ENCODE measurements at places on chromosomes 4 and X.

DNA sequence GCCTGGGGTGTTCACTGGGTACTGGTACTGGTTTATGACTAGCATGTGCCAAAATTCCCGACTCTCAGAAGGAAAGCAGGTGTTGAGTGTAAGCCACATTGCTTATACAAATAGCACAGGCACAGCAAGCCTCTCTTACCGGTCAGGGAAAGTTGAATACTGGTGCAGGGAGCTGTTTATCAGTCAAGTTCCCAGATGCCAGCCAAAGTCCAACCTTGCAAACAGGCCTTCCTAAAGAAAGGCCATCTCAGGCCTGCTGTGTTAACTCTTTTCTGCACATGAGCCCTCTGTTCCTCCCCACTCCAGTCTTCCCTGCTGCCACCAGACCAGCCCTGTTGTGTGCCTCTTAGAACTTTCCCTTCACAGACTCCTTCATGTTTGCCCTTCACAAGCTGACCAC, 34.2 kb downstream of the PKD2 start:
- DNase-seq, result no peak

- DNase-seq, result no peak
Observed at GRCh38 chrX:24448762-24449250, 16.3 kb upstream of the PDK3 start.

GRCh38 chr4:162409048-162409447, 245.2 kb upstream of the FSTL5 start:
- no peak for DNase-seq

DNA sequence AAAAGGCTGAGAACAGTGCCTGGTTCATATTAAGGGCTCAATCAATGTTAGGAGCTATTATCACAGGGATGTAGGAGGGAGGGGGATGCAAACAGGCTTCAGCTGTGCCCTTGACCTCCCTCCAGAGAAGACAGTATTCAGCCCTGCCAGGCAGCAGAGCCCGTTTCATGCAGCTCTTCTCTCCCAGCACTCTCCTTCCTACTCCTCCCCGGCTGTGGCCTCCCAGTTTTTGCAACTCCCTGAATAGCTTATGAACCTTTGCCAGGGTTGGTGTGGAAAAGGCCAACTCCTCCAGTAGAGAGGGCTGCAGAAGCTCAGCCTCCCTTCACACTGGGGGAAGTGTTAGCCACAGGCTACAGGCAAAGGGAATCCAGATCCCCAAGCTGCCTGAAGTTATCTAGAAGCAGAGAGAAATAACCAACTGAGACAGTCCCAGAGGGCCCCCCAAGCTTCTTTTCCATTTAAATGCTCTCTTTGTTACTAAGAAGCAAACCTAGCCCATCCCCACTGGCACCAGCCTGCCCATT, 31.7 kb upstream of the APLN start:
- peak; percentile 68 for DNase-seq

DNA sequence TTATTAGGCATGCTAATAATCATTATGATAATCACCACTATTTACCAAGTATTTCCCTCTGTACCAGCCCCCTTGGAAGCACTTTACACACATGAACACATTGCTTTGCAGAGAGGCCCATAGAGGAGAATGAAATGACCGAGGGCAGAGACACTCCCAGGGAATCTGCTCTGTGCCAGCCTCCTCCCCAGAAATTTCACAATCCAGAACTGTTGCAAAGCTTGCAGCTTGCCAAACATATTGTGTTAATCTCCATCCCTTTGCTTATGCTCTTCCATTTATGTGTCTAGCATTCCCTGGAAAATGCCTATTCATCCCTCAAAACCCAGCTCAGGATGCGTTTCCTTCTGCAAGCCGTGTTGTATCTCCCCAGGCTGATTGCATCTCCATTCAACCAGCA, 37.8 kb downstream of the CYTL1 start:
- DNase-seq, result no peak

GRCh38 chr4:41334182-41334581, 77.5 kb downstream of the UCHL1 start:
- no peak for DNase-seq

GRCh38 chr4:105280338-105281123, 133.9 kb downstream of the TET2 start:
- peak; percentile 90 for DNase-seq

DNA sequence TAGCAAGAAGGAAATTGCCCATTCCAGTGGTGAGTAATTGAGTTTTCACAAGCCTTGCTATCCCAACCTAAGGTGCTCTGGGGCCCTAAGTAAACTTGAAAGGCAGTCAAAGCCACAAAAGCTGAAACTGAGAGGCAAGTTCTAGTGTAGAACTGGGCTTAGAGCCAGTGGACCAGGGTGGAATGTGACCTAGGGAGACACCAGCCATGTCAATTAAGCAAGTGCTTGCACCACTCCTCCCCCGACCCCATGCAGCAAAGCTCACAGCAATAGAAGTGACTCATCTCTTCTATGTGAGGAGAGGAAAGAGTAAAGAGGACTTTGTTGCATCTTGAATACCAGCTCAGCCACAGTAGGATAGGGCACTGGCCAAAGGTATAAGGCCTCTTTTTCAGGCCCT, 486.1 kb upstream of the POU3F4 start:
- DNase-seq, result no peak

- no peak for DNase-seq
Observed at GRCh38 chr4:54683616-54684346, 26.0 kb downstream of the KIT start.

- no peak for DNase-seq
Observed at GRCh38 chrX:1578511-1579173, 12.8 kb upstream of the AKAP17A start.

GRCh38 chrX:115378471-115378870, 89.0 kb downstream of the LUZP4 start:
- DNase-seq, result no peak

DNA sequence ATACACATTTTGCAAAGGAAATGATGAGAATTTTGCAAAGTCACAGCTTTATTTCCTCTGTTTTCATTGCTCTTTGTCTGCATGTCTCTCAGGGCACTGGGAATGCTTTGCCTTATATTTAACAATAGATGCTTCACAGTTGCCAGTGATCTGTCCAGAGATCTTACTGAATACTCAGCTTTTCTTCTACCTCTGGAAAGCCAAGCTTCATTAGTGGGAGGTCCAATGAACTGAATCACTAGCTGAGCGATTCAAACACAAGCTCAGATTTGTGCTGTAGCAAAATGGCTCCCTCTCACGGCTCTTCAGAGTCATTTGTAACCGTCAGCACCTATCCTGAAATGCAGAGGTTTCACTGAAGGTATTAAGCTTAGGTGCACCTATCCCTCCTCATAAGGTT, 138.9 kb downstream of the DCLK2 start:
- DNase-seq, result no peak

GRCh38 chr4:95409750-95410149, 139.0 kb downstream of the UNC5C start:
- no peak for DNase-seq

GRCh38 chrX:152165033-152165743, 26.8 kb upstream of the MAGEA10 start:
- DNase-seq, result no peak

DNA sequence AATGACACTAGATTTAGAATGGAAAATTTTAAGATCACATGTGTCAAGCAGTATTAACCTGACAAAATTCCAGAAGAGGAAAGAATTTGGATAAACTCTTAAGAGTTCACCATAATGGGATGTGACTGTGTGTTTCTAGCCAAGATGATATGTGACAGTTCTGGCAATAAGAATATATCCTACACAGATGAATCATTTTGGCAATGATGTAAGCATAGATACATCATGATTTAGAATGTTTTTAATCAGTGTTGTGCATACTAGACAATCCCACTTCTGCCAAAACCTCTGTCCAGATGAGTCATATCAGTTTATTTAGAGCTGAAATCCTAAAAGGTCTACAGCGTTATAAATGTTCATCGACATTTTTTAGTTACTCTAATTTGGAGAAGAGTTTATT, 48.8 kb downstream of the PTCHD1 start:
- peak; percentile 42 for DNase-seq

DNA sequence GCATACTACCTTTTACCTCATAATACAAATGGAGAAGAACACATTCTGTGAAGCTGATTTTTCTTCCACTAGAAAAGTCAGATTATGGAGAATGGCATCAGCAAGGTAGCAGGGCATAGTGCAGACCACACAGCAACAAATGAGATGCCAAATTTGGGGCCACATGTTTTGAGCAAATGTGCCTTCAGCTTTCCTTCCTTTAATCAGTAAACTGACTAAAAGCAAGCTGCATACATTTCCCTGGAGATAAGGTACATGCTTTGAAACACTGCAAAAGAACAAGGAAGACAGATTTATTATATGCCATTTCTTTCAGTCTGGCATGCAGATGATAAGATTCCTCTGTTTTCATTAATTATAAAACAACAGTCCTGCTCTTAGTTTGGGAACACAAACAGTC, 67.1 kb upstream of the GUCY1A1 start:
- DNase-seq, result no peak

DNA sequence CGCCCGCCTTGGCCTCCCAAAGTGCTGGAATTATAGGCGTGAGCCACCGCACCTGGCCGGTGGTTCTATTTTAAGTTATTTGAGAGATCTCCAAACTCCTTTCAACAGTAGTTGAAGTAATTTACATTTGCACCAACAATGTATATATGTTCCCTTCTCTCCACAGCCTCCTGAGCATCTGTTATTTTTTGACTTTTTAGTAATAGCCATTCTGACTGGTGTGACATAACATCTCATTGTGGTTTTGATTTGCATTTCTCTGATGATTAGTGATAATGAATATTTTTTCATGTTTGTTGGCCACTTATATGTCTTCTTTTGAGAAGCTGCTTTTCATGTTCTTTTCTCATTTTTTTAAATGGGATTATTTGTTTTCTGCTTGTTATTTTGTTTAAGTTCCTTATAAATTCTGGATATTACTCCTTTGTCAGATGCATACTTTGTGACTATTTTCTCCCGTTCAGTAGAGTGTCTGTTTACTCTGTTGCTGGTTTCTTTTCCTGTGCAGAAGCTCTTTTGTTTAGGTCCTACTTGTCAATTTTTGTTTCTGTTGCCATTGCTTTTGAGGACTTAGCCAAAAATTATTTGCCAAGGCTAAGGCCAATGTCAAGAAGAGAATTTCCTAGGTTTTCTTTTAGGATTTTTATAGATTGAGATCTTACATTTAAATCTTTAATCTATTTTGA, 213.2 kb downstream of the ARHGAP24 start:
- no peak for DNase-seq

GRCh38 chr4:182140547-182140946, 102.7 kb upstream of the TENM3 start:
- no peak for DNase-seq

GRCh38 chr4:94238160-94238559, 30.5 kb downstream of the SMARCAD1 start:
- DNase-seq, result no peak

DNA sequence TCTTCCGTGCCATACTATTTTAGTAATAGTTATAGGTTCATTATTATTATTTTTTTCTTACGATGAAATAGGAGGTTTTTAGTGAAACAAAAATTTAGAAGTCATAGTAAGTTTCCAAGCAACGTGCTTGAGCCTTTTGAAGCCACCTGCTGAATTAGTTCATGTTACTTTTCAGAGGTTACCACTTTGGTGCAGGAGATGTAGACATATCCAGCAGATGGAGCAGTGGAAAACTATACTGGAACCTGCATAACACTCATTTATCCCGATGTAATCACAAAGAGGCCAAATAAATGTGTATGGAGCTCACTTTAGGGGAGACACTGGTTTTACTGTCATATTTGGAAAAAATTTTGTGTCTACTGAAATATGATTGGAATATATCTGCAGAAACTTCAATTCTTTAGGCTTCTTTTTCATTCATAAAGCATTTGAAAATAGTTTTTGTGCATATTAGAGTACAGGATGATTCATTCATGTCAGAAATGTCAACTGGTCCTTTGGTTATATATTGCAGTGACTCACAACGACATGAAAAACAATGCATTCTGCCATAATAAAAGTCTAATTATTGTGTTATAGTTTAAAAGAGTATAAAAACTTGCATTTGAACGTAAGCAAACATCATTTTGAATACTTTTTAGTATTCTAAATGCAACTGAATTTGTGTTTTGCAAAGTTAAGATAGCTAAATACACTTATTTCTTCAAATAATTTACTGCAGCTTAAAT, 2182.9 kb upstream of the TENM3 start:
- no peak for DNase-seq

GRCh38 chrX:45699158-45699557, 498.5 kb upstream of the DIPK2B start:
- DNase-seq, result peak; percentile 58

- DNase-seq, result no peak
Observed at GRCh38 chr4:18935659-18936345, 914.2 kb upstream of the LCORL start.

- no peak for DNase-seq
Observed at GRCh38 chr4:38310446-38311043, 350.3 kb downstream of the PTTG2 start.

- DNase-seq, result no peak
Observed at GRCh38 chrX:40201329-40201885, 103.6 kb upstream of the BCOR start.

- no peak for DNase-seq
Observed at GRCh38 chrX:132614297-132614696, 125.5 kb upstream of the MBNL3 start.

DNA sequence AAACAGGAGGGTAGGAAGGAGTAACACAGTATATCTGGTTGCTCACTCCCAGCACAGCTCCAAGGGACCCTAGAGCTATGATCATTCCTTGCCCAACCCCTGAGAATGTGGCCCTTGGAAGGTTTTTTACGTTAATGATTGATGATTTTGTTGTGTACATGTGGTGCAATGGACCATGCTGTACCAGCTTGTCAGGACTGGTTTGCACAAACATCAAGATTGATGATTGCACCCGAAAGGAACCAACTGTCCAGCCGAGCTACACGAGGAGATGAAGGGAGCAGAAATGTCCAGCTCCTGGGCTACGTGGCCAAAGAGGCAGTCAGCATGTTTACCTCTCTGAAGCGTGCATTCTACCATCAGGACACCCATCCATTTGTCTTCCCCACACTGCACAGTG, 83.2 kb upstream of the USP9X start:
- no peak for DNase-seq

GRCh38 chr4:106493086-106493485, 124.5 kb upstream of the GIMD1 start:
- DNase-seq, result no peak

- no peak for DNase-seq
Observed at GRCh38 chr4:173503330-173504180, 26.5 kb downstream of the HAND2 start.

GRCh38 chr4:25801594-25801993, 61.2 kb downstream of the SEL1L3 start:
- no peak for DNase-seq

GRCh38 chr4:8238515-8239053, 31.0 kb upstream of the HTRA3 start:
- no peak for DNase-seq

GRCh38 chrX:139739138-139739537, 31.2 kb upstream of the MCF2 start:
- DNase-seq, result no peak

GRCh38 chr4:25123236-25123635, 37.0 kb downstream of the SEPSECS start:
- DNase-seq, result no peak

- peak; percentile 61 for DNase-seq
Observed at GRCh38 chr4:163540977-163541376, 46.5 kb downstream of the TMA16 start.
